Central memory CD8-positive, alpha-beta T cell (primary cell): ENCODE measurements at places on chromosomes 6 and 20.

DNA sequence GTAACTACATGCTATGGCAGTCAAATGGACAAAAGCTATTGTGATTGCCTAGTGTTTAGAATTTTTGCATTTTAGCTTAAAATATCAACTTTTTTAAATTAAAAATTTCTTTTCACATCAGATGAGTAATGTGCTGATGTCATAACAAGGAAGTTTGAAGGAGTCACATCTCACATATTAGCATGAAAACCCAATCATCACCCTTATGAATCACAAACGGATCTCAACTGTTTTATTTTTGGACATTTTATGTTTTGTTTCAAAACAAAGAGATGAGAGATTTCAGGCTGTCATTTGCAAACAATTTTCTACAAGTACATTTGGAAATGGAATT lies 53.6 kb upstream of the TRERF1 start:
- no peak overlapping the region for H3K4me3 ChIP-seq
- H3K27ac ChIP-seq, result no peak overlapping the region
- H3K4me1 ChIP-seq, result no peaks in the 10 kb centered on the region
- H3K27me3 ChIP-seq, result no peaks in the 10 kb centered on the region
- DNase-seq, result no peak

DNA sequence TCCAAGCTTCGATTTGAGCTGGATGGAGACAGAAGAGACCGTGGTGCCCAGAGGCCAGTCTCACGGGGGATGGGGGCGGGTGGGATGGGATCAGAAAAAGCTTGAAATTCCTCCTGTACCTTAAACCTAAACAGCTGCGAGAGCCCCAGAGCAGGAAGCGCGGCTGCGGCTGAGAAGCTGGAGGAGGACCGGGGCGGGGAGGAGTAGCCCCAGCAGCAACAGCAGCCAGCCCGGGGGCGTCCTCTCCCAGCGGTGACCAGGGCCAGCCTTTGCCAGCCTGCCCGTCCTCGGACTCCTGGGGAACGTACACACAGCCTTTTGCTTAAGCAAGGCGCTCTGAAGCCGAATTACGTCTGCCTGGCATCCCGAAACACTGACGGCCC lies 17.4 kb upstream of the PRDM13 start:
- no peak for DNase-seq
- peak overlapping the region; percentile 85 for H3K4me3 ChIP-seq
- peaks cover 2% of the 10 kb centered on the region for H3K36me3 ChIP-seq
- H3K4me1 ChIP-seq, result peaks cover 18% of the 10 kb centered on the region
- peaks cover 65% of the 10 kb centered on the region for H3K27me3 ChIP-seq
- no peak overlapping the region for H3K27ac ChIP-seq

- no peaks in the 10 kb centered on the region for H3K27me3 ChIP-seq
- peaks cover 40% of the 10 kb centered on the region for H3K4me1 ChIP-seq
- H3K4me3 ChIP-seq, result no peak overlapping the region
- DNase-seq, result no peak
Measured at GRCh38 chr6:138966870-138967269, 21.2 kb downstream of the REPS1 start.

GRCh38 chr20:35621560-35621946 lies 5.9 kb downstream of the SPAG4 start:
- no peaks in the 10 kb centered on the region for H3K27me3 ChIP-seq
- H3K27ac ChIP-seq, result no peak overlapping the region
- DNase-seq, result no peak
- H3K4me1 ChIP-seq, result peaks cover 34% of the 10 kb centered on the region
- H3K4me3 ChIP-seq, result no peak overlapping the region
- H3K36me3 ChIP-seq, result peaks cover 23% of the 10 kb centered on the region

DNA sequence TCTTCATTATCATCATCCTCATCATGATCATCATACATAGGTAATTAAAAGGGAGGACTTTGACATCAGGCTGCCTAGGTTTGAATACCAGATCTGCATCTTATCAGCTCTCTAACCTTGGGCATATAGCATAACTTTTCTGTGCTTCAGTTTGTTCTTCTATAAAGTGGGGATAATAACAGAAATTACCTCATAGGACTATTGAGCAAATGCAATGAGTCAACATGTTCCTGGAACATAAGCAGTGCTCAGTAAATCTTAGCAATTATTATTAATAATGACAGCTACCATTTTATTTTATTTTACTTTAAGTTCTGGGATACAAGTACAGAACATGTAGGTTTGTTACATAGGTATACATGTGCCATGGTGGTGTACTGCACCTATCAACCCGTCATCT lies 7.2 kb downstream of the C20orf202 start:
- no peak for DNase-seq
- H3K36me3 ChIP-seq, result no peaks in the 10 kb centered on the region
- H3K4me3 ChIP-seq, result no peak overlapping the region

DNA sequence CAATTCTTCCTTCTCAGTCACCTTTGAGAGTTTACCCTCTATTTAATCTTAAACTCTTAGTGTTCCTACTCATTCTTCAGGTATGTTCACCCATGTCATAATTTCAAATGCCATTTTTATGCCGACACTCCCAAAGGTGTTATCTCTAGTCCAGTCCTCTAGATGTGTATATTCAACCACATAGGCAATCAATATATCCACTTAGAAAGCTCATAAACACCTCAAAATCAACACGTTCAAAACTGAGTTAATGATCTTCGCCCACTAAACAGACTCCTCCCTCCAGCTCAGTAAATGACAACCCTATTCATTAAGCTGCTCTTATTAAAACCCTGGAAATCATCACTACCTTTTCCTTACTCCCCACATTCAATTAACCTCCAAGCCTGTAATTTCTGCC lies 6.4 kb downstream of the OSTM1 start:
- DNase-seq, result no peak
- H3K36me3 ChIP-seq, result peaks cover 4% of the 10 kb centered on the region
- no peak overlapping the region for H3K4me3 ChIP-seq
- peaks cover 15% of the 10 kb centered on the region for H3K4me1 ChIP-seq
- H3K27ac ChIP-seq, result no peak overlapping the region
- H3K27me3 ChIP-seq, result no peaks in the 10 kb centered on the region

DNA sequence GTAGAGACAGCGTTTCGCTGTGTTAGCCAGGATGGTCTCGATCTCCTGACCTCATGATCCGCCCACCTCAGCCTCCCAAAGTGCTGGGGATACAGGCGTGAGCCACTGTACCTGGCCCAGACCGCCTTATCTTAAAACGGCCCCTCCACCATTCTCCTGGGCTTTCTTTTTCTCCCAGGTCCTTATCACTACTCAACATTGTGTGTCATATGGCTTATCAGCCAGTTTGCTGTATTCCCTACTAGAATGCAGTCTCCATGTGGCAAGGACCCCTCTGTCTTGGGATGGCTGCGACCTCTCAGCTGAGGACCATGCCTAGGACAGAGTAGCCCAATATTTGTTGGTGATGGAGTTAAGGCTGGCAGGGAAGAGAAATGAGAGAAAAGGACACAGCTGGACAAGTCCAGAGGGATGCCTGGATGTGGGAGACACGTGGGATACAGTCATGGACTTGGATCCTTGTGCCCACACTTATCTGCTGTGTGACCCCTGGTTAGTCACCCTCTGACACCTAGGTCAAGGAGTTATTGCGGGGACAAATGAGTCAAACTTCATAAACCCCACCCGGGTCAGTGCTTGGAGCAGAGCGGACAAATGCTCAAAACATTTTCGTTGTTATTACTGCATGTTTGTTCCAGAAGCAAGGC lies 24.0 kb downstream of the ADA start:
- no peaks in the 10 kb centered on the region for H3K27me3 ChIP-seq
- DNase-seq, result no peak
- H3K4me1 ChIP-seq, result peaks cover 21% of the 10 kb centered on the region
- peak overlapping the region; percentile 83 for H3K27ac ChIP-seq
- peaks cover 19% of the 10 kb centered on the region for H3K36me3 ChIP-seq
- H3K4me3 ChIP-seq, result no peak overlapping the region

DNA sequence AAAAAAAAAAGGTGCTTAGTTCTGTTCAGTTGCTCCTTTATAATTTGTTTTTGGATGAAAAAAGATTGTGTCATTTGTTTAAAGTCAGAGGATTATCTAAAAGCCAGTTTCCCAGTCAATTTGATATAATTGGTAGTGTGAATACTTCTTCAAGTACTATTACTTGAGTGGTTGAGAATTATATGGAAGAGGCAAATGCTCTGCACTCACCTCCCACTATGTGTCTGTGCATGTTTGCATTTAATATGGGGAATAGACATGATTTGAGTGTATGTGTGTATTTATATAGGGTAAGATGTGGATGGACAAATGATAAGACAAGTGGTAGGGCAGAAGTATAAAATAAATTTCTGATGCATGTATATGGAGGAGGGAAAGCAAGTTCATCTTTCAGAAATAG lies 15.8 kb downstream of the GJA1 start:
- no peaks in the 10 kb centered on the region for H3K36me3 ChIP-seq
- H3K27me3 ChIP-seq, result peaks cover 19% of the 10 kb centered on the region
- no peaks in the 10 kb centered on the region for H3K4me1 ChIP-seq
- no peak overlapping the region for H3K4me3 ChIP-seq

- H3K4me3 ChIP-seq, result no peak overlapping the region
- no peak for DNase-seq
- no peaks in the 10 kb centered on the region for H3K36me3 ChIP-seq
- peaks cover 18% of the 10 kb centered on the region for H3K4me1 ChIP-seq
Measured at GRCh38 chr6:44896701-44897100, 431.4 kb upstream of the RUNX2 start.

- H3K27ac ChIP-seq, result no peak overlapping the region
- no peaks in the 10 kb centered on the region for H3K4me1 ChIP-seq
- no peak for DNase-seq
- H3K36me3 ChIP-seq, result no peaks in the 10 kb centered on the region
- H3K4me3 ChIP-seq, result no peak overlapping the region
- H3K27me3 ChIP-seq, result no peaks in the 10 kb centered on the region
Measured at GRCh38 chr6:69279805-69280204, 517.0 kb downstream of the LMBRD1 start.

DNA sequence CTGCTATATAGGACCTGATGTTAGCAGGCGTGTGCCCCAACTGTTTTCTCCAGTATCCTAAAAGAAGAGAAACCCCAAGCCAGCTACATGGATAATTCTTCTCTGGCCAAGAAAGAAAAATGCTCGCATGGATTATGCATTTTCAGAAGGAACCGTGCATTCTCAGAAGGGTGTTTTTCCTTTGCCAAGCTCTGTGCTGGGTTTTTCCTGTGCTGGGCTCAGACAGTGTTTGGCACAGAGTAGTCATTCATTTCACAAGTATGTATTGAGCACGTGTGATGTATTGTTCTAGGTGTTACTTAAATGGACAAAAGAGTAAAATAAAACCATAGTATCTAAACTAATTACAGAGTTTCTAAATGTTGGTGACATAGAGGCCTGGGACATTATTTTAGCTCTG lies 62.7 kb upstream of the ZNF133 start:
- H3K27me3 ChIP-seq, result peaks cover 51% of the 10 kb centered on the region
- no peaks in the 10 kb centered on the region for H3K36me3 ChIP-seq
- H3K4me1 ChIP-seq, result no peaks in the 10 kb centered on the region
- H3K27ac ChIP-seq, result no peak overlapping the region
- H3K4me3 ChIP-seq, result no peak overlapping the region
- no peak for DNase-seq

DNA sequence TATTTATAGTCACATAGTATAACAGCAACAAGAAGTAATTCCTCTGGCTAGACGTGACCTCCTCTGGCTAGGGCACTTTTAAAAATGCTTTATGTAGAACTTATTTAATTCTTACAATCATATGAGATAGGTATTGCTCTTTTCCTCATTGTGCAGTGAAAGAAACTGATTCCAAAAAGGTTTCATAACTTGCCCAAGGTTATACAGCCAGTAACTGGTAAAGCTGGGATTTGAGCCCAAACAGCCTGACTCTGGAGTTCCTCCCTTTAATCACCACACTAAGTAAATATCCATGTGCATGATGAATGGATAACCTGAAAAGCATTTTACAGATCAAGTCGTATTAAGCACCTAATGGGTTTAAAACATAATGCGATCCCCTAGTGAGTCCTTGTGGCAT lies 214.6 kb downstream of the PRL start:
- no peak for DNase-seq
- H3K27me3 ChIP-seq, result no peaks in the 10 kb centered on the region
- H3K4me1 ChIP-seq, result no peaks in the 10 kb centered on the region
- no peaks in the 10 kb centered on the region for H3K36me3 ChIP-seq

GRCh38 chr20:57851796-57852195 lies 142.0 kb upstream of the PMEPA1 start:
- no peak overlapping the region for H3K4me3 ChIP-seq
- no peak overlapping the region for H3K27ac ChIP-seq
- no peaks in the 10 kb centered on the region for H3K36me3 ChIP-seq
- no peaks in the 10 kb centered on the region for H3K27me3 ChIP-seq
- no peak for DNase-seq
- H3K4me1 ChIP-seq, result peaks cover 6% of the 10 kb centered on the region

- no peak overlapping the region for H3K27ac ChIP-seq
- DNase-seq, result no peak
- no peaks in the 10 kb centered on the region for H3K36me3 ChIP-seq
- H3K4me1 ChIP-seq, result no peaks in the 10 kb centered on the region
- no peak overlapping the region for H3K4me3 ChIP-seq
- peaks cover 11% of the 10 kb centered on the region for H3K27me3 ChIP-seq
Measured at GRCh38 chr6:154481521-154482013, 28.9 kb downstream of the CNKSR3 start.

GRCh38 chr6:149855040-149855654 lies 9.0 kb downstream of the LRP11 start:
- H3K27ac ChIP-seq, result no peak overlapping the region
- H3K36me3 ChIP-seq, result no peaks in the 10 kb centered on the region
- peaks cover 10% of the 10 kb centered on the region for H3K27me3 ChIP-seq
- H3K4me3 ChIP-seq, result no peak overlapping the region

GRCh38 chr6:113365191-113365590 lies 492.0 kb upstream of the MARCKS start:
- H3K36me3 ChIP-seq, result no peaks in the 10 kb centered on the region
- no peak for DNase-seq

GRCh38 chr6:96923871-96924493 lies 546 bp upstream of the KLHL32 start:
- H3K36me3 ChIP-seq, result peaks cover 28% of the 10 kb centered on the region
- peak overlapping the region; percentile 97 for H3K27ac ChIP-seq
- peak overlapping the region; percentile 86 for H3K4me3 ChIP-seq
- H3K27me3 ChIP-seq, result no peaks in the 10 kb centered on the region

DNA sequence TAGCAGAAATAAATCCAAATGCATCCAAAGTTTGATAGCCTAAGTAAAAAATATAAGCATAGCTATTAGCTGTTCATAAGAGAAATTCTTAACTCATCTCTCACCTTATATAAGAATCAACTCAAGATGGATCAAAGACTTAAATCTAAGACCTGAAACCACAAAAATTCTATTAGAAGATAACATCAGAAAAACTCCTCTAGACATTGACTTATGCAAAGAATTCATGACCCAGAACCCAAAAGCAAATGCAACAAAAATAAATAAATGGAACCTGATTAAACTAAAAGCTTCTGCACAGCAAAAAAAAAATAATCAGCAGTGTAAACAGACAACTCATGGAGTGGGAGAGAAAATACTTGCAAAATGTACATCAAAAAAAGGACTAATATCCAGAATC lies 184.3 kb downstream of the TFAP2A start:
- no peak overlapping the region for H3K4me3 ChIP-seq
- no peak for DNase-seq
- H3K36me3 ChIP-seq, result no peaks in the 10 kb centered on the region
- no peak overlapping the region for H3K27ac ChIP-seq

GRCh38 chr20:9829835-9830234 lies 9.0 kb downstream of the PAK5 start:
- H3K27ac ChIP-seq, result no peak overlapping the region
- no peak overlapping the region for H3K4me3 ChIP-seq
- H3K27me3 ChIP-seq, result no peaks in the 10 kb centered on the region
- no peaks in the 10 kb centered on the region for H3K4me1 ChIP-seq
- H3K36me3 ChIP-seq, result no peaks in the 10 kb centered on the region
